Stimulated activated CD4-positive, alpha-beta T cell treated with anti-CD3 and anti-CD28 coated beads, TNF-alpha, amount 100 ng/mL, for 48 hours (primary cell): ENCODE measurements at places on chromosomes 4 and X.

- no peak for DNase-seq
Measured at GRCh38 chr4:142407596-142407995, 438.5 kb downstream of the INPP4B start.

- DNase-seq: no peak
Measured at GRCh38 chr4:86359944-86360478, at the start of gene MAPK10. Gene MAPK10 (minus strand): TSS chr4:86360053.

DNA sequence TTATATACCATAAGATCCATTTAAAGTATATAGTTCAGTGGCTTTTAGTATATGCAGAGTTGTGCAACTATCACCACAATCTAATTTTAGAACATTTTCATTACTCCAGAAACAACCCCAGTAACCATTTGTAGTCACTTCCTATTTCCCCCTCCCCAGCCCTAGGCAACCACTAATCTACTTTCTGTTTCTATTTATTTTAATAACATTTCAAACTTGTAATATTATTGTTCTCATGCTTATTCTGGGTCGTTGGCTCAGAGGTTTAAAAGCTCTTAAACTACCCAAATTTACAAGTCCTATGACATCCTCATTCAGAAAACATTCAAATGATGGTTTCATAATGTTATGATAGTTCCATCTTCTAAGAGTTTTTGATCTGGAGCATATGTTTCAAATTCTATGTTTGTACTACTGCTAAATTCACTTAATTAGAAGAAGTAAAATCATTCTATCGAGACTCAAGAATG, 18.4 kb downstream of the XIAP start:
- no peak for DNase-seq

DNA sequence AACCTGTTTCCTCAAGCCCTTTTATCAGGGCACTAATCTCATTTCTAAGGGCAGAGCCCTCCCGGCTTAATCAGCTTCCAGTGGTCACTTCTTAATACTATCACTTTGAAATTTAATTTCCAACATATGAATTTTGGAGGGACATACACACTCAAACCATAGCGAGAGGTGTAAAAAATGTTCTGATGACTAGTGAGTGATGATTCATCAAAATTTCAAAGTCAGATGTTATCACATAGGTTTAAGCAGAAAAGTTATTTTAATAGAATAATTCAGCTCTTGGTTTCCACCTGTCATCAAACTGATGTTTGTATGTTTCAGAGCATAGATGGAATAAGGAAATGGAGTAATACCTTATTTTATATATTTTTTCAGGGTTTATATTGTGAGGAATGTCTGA, 161.9 kb downstream of the TLL1 start:
- DNase-seq: no peak

- no peak for DNase-seq
Measured at GRCh38 chr4:167084321-167084720, 150.0 kb downstream of the SPOCK3 start.

GRCh38 chrX:70262952-70263567, 3.1 kb upstream of the P2RY4 start:
- DNase-seq: peak; percentile 52

DNA sequence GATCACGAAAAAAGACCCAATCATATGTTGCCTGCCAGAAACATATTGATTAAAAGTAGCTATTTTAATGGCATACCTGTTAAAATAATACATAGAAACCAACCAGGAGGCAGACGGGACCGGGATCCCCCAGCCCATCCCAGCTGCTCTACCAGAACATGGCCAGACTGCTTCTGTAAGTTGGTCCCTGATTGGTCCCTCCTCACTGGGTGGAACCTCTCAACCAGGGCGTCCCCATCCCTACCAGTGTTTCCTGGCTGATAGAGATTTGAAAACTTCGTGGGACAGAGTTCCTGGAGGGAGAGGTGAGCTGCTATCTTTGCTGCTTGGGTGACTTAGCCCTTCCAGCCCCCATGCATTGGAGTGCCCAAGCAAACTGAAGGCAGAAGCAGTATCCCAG, 256.2 kb downstream of the TRAM1L1 start:
- no peak for DNase-seq

DNA sequence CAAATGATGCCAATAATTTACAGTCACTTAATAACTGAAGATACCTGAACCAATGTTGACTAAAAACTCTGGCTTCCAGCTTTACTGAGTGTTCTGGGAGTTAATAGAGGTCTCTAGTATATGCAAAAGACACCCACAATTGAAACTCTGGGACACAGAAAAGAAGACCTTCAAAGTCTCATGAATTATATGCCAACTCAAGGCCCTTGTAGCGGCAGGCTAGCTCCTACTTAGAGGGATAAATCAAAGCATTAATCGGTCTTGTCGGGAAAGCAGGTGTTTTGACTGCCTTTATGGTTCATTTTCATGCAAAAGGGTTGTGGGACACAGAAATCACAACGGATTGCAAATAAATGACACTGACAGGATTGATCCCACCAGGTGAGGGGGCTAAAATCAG, 55.9 kb downstream of the PCDH18 start:
- DNase-seq: no peak

DNA sequence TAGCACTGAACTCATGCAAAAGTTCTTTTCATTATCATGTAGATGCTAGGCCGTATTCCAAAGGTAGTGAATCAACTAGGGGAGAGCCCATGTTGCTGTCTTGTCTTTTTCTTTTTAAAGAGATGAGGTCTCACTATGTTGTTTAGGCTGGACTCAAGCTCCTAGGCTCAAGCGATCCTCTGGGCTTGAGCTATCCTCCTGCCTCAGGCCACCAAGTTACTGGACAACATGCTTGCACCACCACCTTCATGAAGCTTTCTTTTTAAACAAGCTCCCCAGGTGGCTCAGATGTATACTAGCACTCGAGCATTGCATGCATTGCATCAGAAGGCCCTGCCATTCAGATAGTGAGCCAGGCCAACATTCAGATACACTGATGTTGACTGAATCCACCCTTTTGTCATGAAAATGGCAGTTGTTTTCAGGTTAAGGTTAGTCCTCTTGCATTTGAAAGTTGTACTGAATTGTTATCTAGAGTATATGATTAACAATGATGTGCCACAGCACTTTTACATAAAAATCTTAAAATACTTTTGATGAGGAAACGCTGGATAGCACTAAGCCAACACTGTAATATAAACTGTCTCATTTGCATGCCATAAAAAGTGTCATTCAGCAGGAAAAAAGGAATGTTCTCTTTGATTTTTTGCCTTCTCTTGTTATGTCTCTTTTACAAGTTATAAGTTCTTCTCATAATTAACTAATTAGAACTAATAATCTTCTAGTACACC, 76.7 kb downstream of the FNIP2 start:
- no peak for DNase-seq

DNA sequence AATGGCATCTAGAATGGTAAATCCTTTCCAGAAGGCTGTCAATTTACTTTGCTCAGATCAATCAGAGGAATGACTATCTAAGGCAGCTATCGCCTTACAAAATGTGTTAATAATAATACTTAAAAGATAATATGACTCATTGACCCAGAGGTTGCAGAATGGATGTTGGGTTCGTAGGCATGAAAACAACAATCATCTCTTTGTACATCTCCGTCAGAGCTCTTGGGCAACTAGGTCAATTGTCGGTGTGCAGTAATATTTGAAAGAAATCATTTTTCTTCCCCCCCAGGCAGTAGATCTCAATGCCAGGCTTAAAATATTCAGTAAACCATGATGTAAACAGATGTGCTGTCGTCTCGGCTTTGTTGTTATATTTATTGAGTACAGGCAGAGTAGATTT, 165.1 kb downstream of the CAMK2D start:
- DNase-seq: no peak

- DNase-seq: no peak
Measured at GRCh38 chr4:123495530-123495929, 98.9 kb downstream of the SPRY1 start.
